ENCODE measurements at places on chromosomes 16 and 17.

GRCh38 chr17:65364438-65364837 is 197.0 kb downstream of the AXIN2 start:
- no peak for DNase-seq

- no peak for DNase-seq
Observed at GRCh38 chr16:11642765-11643116, 25.5 kb upstream of the SNN start.

GRCh38 chr17:16911141-16911937 is 60.6 kb downstream of the TNFRSF13B start:
- DNase-seq = no peak

GRCh38 chr17:45363498-45363897 is 46.7 kb upstream of the MAP3K14 start:
- no peak for DNase-seq

- DNase-seq = no peak
Observed at GRCh38 chr17:64128787-64129514, 993 bp downstream of the ERN1 start.

DNA sequence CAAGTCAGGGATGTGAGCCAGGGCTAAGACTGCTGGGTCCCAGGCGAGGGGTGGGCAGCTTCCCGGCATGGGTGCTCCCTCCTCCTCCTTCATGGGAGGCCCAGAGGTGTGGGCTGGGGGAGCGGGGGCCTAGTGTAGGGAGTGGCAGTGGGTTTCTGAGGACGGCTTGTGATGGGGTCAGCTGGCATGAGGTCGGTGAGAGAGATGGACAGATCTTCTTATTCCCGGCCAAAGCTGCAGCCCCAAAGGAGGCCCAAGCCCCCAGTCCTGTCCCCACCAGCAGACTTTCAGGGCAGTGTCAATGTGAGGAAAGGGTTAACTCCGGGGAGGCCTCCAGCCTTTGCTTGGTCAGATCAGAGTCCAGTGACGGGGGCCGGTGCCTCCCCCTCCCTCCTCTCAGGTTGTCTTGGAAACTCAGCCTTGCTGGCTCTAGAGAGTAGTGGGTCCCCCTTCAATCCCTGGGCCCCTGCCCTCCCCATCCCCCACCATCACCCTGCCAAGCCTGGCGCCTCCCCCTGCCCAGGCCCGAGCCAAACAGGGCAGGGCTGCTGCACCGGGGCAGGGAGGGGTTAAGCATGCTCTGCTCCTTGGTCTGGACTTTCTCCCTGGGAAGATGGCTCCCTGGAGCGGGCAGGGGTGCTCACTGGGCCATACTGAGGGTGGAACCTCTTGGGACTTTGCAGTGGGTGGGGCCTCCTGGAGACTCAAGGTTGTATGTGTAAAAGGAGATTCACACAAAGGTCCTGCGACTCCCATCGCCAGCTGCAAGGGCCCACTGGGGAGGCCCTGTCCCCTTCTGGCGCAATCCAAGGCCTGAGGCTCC is 12.4 kb downstream of the NAT9 start:
- DNase-seq = no peak

- no peak for DNase-seq
Observed at GRCh38 chr17:79041041-79041570, 17.1 kb downstream of the C1QTNF1 start.

DNA sequence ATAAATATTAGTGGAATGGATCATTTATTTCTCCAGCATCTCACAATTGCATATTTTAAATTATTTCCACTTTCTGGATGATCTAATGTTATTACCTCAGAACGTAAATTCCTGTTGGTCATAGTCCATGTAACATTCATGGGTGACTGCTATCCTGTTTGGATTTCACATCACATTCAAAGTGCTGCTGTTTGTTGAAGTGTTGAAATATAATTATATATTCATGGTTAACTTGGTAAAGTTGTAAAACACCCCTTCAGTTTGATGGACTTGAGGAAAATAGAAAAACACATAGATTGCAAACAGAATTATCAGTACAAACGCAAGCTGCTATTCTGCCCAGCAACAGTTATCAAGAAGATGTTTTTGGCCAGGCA is 59.6 kb downstream of the TANGO6 start:
- no peak for DNase-seq

DNA sequence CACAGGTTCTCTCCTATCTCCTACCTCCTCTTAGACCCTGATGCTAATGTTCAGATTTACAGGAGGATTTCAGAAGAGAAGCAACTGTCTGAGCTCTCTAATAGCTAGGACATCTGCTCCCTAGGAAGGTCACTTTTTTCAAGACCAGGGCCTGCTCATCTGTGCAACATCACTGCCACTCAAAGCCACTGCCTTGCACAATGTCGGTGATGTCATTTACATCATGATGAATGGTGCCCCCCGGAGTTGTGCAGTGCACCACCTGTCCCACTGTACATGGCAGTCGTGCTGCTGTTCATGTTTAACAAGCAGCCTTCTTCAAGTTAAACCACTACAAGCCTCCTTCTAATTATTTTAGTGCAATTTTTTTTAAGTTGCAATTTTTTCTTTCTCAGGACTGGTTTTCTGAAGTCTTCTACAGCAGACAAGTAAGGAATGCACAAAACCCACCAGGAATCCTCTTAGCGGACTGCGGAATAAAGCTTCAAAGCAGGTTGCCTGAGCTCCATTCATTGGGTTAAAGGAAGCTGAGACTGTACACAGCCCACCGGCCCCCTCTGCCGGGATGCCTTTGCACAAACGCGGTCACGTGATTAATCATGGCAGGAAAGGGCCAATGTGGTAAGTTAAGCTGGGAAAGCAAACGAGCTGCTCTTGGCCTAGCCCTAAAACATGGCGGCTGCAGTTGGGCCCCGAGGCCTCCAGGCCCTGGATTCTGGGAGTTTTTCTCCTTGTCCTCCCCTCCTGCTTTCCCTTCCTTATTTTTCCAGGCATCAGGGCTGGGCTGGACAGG is 74.1 kb downstream of the MYH11 start:
- no peak for DNase-seq

DNA sequence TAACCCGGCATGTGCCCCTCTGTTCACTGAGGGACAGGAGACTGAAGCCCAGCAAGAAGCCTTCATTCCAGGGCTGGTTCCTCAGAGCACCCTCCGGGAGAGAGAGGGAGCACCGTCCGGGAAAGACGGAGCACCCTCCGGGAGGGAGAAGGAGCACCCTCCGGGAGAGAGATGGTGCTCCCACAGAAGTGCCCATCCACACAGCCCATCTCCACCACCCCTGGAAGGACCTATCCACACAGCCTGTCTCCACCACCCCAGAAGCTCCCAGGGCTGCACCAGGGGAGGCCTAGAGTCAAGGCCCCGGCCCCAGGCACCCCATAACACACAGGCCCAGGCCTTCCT is 88.6 kb downstream of the ABR start:
- no peak for DNase-seq

All from stimulated activated CD4-positive, alpha-beta T cell treated with anti-CD3 and anti-CD28 coated beads, Interleukin-12 subunit alpha, Interleukin-12 subunit beta, amount 100 ng/mL, for 24 hours (primary cell).